ENCODE measurements at places on chromosomes 4 and X.

GRCh38 chrX:14357314-14357713 lies 172.0 kb upstream of the GLRA2 start:
- no peak for DNase-seq

DNA sequence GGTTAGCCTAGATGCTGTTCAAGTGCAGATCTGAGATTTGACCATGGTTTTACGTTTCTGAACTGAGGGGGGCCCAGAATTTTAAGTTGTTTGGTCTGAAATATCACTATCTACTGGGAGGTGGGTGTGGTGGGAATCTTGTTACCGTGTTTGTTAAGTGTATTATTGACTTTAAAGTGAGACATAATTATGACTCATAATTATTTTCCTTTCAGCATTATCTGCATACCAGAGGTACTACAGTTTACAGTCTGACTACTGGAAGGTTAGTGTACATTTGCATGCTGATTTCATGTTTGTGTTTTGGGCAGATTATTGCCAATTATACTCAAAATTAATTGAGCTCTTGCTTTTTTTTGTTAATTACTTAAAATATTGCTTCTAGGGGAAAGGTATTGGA lies 101.5 kb downstream of the KDM6A start:
- DNase-seq, result no peak

DNA sequence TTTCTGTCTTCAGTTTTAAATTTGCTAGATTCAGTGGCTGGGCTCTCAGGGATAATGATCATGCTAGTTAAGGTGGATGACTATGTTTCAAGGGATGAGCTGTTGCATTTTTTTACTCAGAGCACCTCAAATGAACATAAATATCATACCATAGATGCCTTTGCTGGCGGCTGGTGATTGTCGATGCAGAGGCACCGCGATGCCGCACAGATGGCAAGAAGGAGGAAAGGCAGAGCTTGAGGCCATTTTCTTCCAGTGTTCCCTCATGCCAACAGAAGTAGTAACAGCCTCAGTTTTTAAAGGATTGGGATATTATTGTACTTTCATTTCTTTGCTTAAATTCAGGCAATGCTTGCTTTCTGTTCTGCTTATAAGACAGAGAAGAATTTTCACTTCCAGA lies 654.7 kb upstream of the IGFBP7 start:
- no peak for DNase-seq

DNA sequence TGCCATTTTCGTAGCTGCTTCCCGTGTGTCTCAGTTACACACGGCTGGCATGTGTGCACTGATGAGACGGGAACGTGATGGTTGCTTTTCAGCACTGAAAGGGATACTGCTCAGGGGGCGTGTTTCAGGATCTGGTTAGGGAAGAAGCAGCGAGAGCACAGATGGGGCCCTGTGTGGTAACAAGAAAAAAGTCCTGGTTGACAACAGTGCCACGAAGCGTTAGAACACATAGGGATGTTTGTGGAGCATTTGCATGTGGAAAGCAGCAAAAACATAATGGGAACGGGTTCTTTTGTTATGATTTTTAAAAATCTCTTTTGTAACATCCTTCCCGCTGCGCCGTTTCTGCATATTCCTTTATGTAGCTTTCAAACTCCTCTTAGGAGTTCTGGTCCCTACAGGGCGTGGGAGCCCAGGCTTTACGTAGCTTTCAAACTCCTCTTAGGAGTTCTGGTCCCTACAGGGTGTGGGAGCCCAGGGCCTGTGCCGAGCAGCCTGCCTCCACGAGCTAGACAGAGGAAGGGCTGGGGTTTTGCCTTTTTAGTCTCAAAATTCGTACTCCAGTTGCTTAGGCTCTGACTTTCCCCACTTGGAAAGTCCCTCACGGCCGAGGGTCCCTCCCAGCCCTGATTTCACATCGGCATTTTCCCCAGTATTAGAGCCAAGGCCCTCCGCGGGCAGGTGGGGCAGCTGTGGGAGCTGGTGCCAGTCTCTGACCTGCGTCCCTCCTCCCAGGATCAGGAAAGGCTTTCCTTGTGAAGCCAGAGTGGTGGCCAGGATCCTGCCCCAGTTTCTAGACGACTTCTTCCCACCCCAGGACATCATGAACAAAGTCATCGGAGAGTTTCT lies 11.0 kb upstream of the MSANTD1 start:
- no peak for DNase-seq

DNA sequence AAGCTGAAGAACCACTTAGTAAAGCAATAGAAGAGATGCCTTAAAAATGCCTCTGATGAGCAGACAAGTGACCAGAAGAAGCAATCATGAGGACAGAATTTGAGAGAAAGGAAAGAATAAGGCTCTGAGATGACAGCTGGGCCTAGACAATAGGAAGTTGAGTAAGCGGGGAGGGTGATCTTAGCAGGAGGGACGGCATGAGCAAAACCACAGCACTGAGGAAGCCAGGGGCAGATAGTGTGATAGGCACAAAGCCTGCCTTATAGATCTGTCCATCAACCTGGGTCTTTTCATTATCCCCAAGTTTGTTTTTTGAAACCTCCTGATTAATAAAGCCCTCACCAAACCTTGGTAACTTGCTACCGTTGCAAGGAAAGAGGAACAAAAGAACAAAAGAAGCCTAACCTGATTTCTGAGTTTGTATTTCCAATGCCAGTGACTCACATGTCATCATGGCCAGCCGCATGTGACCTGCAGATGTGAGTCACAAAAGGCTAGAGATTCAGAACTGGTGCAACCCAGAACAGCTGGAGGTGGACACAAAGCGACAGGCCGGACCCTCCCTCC lies 55.7 kb upstream of the PPARGC1A start:
- DNase-seq, result peak; percentile 56

- no peak for DNase-seq
Observed at GRCh38 chr4:113987382-113987941, 8.0 kb upstream of the ARSJ start.

Measured in inflammatory macrophage treated with lipopolysaccharide for 1 hour (primary cell).